ENCODE measurements at places on chromosomes 3 and 15.
A peak's percentile ranks its signal among the peaks of the same experiment; 100 is the strongest.

DNA sequence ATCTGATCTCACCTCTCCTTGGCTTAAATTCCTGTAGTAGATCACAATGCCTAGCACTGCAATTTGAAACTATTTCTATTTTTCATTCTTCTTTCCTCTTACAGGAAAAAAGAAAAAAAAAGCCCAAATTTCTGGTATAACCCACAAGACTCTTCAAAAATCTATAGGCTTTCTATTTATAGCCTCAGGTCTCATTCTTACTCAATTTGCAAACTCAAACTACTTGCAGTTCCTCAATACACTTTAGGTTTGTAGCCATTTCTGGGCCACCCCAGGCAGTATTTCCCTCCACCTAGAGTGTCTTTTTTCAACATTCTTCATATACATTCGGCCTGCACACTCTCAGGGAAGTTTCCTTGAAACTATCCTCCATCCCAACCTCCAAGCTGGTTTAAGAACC, 169.0 kb downstream of the TBC1D5 start:
- DNase-seq = no peak

DNA sequence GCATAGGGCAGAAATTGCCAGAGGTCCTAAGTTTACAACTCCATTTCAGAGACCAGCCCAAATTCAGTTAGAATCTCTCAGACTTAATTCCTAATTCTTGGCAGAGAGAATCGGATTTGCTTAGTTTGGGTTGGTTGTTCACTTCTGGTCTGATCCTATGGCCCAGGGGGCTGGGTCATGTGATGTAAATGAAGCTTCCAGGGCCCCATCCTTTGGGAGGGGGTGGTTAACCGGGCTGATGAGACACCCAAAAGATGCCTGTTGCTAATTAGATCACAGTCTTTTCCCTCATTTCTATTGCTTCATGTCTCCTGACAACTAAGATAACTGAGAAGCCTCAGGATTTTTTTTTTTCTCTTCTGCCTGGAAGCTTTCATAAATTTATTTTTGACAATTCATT, 11.1 kb upstream of the ZNF620 start:
- no peak for DNase-seq

GRCh38 chr3:172129498-172129849, 90.1 kb downstream of the FNDC3B start:
- DNase-seq = no peak

DNA sequence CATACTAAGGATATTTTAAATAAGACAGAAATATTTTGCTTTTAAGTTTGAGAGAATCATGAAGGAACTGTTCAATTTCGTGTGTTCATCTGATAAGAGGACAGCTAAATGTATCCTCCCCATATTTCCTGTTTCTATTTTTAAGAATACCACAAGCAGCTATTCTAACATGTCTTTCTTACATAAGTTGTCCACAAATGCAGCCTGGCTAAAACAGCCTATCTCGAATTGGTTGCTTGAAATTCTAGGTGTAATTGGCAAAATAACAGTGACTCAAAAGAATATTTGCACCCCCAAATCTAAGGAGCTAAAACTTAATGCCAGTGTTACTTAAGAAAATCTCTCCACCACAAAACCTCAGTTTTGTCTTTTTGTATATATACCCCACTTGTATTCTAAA, 35.0 kb downstream of the BTLA start:
- DNase-seq = no peak

- DNase-seq = no peak
Observed at GRCh38 chr3:150022381-150023238, 51.9 kb upstream of the PFN2 start.

DNA sequence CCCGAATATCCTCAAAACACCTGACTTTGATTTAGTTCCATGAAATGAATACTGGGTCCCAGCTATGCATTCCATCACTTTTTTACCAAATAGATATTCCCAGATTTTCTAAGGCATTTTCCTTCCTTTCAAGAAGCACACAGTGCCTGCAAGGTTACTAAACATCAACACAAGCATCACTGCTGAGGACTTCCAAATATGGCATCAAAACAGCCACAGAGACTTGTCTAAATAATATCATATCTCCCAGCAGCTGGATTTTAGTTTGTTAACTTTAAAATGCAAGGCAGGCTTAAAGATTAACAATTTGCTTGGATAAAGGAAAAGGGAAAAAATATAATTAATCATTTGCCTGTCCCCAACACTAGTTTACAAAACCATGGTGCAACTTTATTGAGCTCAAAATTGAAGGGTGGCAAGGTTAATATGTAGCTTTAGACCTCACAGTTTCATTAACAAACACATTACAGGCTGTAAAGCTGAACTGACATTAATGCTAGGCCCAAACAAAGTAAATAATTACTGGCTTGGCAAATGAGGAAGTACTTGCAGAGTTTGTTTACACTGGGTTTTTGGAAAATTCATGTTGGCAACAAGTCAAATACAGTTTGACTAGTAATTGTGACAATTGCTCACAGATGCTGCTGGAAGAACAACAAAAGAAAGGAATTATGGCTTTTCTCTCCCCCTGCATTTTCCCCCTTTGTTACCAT, 401.7 kb upstream of the CDIN1 start:
- DNase-seq = no peak

- no peak for DNase-seq
Observed at GRCh38 chr15:39854161-39854560, 65.9 kb downstream of the GPR176 start.

- no peak for DNase-seq
Observed at GRCh38 chr3:151281671-151282324, 3.5 kb upstream of the P2RY14 start.

- no peak for DNase-seq
Observed at GRCh38 chr3:38446085-38446686, 7.5 kb upstream of the ACVR2B start.

DNA sequence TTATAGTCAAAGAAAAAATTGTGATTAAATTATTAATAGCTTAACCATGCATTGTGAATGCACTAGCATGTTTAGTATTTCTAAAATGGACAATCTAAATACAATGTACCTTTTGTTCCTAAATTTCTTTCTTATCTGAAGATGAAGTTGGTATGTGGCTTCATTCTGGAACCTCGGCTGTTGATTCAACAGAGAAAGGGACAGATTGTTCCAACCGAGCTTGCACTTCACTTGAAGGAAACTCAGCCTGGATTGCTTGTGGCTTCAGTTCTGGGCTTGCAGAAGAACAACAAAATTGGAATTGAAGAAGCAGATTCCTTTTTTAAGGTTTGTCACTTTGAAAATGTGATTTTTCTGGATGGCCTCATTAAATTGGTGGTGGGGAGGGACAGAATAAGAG, 32.6 kb downstream of the HPS3 start:
- DNase-seq = no peak

GRCh38 chr3:12415014-12415680, 69.1 kb upstream of the TSEN2 start:
- DNase-seq = no peak

DNA sequence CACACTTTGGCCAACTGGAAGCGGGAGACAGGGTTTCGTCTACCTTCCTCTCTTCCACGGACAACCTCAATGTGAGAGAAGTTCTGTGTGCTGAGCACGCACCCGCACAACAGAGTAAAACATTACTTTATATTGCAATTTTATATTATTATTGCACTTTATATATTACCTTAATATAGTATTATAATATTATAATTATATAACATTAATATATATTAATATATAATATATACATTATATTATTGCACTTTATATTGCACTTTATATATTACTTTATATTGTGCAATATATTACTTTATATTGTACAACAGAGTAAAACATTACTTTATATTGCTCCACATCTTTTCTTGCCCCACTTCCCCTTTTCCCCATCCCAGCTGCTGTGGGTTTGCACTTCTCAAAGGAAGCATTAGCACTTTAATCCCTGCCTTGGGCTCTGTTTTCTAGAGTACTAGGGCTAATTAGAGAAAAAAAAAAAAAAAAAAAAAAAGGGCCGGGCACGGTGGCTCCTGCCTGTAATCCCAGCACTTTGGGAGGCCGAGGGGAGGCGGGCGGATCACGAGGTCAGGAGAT, 76.4 kb upstream of the SLC4A7 start:
- no peak for DNase-seq

GRCh38 chr3:54169524-54169923, 47.2 kb downstream of the CACNA2D3 start:
- DNase-seq = no peak

DNA sequence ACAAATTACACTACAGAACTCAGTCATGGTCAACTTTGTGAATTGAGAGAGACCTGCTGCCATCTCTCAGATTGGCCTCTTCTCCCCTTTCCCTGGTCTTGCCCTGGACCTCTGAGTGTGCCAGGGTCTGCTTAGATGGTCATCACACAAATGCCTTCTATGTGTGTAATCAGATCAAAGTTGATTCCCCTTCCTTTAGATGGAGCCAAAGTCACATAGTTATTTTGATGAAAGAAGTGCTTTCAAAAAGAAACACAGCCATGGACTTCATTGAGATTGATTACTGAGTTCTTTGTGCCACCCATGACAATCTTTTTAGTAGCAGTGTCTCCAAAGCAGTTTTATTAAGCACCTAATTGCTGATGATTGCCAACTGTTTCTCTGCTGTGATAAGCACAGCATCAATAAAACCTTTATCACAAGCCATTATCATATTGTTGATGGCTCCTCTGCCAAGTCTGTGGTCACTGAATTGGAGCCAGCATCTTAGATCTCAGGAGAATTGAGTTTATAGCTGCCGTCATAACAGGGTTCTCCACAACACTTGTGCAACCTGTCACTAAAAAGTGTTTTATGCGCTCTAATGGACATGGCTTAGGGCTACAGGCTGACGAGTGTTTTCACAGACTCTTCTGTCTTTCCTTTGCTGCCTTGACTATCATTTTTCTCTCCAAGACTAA, 149.7 kb upstream of the NUDT16 start:
- DNase-seq = no peak

GRCh38 chr3:126562737-126563276, 4.1 kb upstream of the C3orf22 start:
- DNase-seq = no peak

- DNase-seq = no peak
Observed at GRCh38 chr3:13135811-13136321, 62.6 kb upstream of the IQSEC1 start.

- no peak for DNase-seq
Observed at GRCh38 chr15:95559875-95560394, 770.6 kb upstream of the NR2F2 start.

- no peak for DNase-seq
Observed at GRCh38 chr3:132134611-132135010, 99.8 kb upstream of the CPNE4 start.

GRCh38 chr3:11820531-11821041, 26.1 kb downstream of the TAMM41 start:
- DNase-seq = peak; percentile 43

- DNase-seq = no peak
Observed at GRCh38 chr3:48500656-48501055, 3.3 kb downstream of the SHISA5 start.

DNA sequence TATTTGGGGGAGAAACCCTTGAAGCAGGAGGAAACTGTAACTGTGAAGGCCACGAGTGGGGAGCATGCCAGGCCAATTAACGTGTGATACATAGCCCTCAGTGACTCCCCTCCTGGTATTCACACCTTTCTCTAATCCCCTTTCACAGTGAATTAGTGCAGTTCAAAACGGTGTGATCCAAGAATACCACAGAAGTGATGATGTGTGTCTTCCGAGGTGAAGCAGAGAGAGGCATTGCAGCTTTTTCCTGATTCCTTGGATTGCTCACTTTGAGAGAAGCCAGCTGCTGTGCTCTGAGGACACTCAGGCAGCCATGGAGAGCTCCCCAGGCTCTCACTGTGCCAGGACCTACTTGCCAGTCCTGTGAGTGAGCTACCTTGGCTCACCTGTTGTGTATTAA, 17.3 kb downstream of the NIPA2 start:
- DNase-seq = no peak

DNA sequence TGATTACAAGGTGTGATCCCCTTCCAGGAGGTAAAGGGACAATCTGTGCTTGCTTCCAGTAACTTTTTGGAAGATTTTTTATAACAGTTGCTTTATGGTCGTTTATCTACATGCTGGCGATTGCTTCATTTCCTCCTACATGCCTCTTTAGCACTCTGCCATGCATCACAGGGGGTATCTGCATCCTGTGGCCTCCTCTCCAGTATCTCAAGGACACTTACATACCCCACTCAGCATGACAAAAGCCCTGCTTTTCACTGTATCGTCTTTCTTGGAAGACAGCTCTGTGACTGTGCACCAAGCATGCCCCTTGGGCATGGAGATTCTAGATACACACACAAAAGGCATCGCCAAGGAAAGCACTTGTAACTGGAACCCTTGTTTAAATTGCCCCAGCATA, 25.3 kb downstream of the CAPN3 start:
- DNase-seq = no peak

DNA sequence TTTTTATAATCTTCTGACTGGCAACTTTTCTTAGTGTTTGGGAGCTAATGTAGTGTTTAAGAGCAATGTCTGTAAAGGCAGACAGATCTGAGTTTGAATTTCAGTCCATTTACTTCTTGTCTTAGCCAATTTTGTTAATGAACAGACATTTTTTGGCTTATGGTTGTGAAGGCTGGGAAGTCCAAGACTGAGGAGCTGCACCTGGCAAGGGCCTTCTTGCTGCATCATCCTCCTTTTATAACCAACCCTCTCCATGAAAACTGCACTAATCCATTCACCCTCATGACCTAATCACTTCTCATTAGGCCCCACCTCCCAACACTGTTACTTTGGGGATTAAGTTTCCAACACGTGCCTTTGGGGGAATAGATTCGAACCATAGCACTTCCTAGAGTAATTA, 164.5 kb downstream of the GAP43 start:
- DNase-seq = no peak

GRCh38 chr3:64561325-64561843, 126.4 kb downstream of the ADAMTS9 start:
- no peak for DNase-seq

GRCh38 chr3:188174317-188175044, 20.5 kb downstream of the LPP start:
- DNase-seq = no peak

DNA sequence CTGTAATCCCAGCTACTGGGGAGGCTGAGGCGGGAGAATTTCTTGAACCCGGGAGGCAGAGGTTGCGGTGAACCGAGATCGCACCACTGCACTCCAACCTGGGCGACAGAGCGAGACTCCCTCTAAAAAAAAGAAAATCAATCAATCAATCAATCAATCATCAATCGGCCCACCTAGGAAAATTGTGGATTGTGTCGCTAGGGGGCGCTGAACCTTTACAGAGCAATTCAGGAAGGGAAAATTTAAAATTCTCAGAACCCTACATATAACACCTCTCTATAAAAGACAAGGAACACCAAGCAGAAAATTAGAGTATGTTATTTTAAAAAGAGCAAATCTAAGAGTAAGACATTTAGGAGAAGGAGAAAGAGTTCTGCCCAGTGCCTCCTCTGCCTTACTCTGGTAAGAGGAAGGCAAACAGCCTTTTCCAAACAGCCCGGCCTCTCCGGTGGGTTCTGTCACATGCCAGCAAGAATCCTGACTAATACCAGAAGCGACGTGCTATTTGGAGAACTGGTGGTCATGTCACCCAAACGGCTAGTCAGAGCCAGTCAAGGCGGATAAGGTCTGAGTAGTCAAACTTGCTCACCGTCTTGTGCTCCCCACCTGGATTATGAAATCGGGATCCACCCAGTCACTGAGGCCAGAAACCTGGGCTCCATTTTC, 22.3 kb upstream of the SMCO1 start:
- peak; percentile 15 for DNase-seq

GRCh38 chr3:78734048-78734637, 1033.7 kb downstream of the ROBO1 start:
- no peak for DNase-seq

- no peak for DNase-seq
Observed at GRCh38 chr15:74425630-74426029, 8.1 kb downstream of the SEMA7A start.
